ENCODE measurements at places on chromosomes 2 and 18. TPM values are rescaled to one million over a fixed set of nuclear protein-coding genes. Genes with fewer than 3 reads are reported as not detected.

SPDYA gene
- 0.15 TPM for total RNA-seq

TEX44 gene
- not detected for total RNA-seq

ATL2 gene
- total RNA-seq, result 59.1 TPM

TTR gene
- total RNA-seq, result not detected

CYTIP gene
- total RNA-seq, result not detected

WDR12 gene
- 79.9 TPM for total RNA-seq

ABCG8 gene
- not detected for total RNA-seq
